AG04449 (cell line): ENCODE measurements at places on chromosomes 1 and 21.

GRCh38 chr1:44244986-44245385 is 31.7 kb downstream of the DMAP1 start:
- no peak for DNase-seq

- no peak for DNase-seq
Observed at GRCh38 chr1:44242746-44243145, 29.5 kb downstream of the DMAP1 start.

GRCh38 chr1:37438037-37438868 is 36.1 kb upstream of the ZC3H12A start:
- no peak for DNase-seq

- DNase-seq, result no peak
Observed at GRCh38 chr1:66365635-66366034, 168.3 kb upstream of the SGIP1 start.

DNA sequence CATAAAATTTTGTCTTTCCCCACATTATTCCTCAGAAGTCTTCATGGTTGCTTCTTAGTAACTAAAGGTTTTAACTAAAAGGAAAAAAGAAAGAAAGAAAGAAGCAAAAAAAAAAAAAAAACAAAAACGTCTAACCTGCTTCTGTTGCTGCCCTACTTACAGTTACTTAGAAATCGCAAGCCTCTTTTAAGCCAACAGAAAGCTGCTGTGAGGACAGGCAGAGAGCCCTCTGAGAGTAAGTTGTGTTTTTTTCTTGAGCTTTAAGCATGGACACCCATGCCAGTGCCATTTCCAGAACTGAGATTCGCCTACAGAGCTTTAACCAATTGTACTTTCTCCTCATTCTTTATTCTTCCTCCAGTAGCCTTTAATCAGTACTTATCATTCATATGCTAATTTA is 25.6 kb upstream of the RGS1 start:
- DNase-seq, result no peak

- no peak for DNase-seq
Observed at GRCh38 chr1:45926330-45926729, 122.9 kb downstream of the MAST2 start.

DNA sequence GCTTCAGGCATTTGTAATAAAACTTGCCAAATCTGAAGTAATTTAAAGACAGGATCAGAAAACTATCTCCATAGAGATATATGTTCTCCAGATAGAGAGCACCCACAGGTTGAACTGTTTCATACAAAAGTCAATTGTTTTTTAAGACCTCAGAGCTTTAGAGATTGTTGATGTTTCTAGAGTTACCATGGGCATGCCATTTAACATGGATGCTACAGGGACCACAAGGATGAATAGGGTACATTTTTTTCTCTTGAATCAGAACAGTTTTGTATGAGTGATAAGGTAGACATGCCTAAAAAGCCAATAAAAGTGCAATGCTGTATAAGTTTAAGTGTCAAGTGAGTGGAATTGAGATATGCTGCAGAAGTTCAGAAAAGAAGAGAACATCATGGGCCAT is 511.0 kb upstream of the CAMK1G start:
- DNase-seq, result no peak

GRCh38 chr1:222529916-222530315 is 18.0 kb downstream of the HHIPL2 start:
- no peak for DNase-seq

DNA sequence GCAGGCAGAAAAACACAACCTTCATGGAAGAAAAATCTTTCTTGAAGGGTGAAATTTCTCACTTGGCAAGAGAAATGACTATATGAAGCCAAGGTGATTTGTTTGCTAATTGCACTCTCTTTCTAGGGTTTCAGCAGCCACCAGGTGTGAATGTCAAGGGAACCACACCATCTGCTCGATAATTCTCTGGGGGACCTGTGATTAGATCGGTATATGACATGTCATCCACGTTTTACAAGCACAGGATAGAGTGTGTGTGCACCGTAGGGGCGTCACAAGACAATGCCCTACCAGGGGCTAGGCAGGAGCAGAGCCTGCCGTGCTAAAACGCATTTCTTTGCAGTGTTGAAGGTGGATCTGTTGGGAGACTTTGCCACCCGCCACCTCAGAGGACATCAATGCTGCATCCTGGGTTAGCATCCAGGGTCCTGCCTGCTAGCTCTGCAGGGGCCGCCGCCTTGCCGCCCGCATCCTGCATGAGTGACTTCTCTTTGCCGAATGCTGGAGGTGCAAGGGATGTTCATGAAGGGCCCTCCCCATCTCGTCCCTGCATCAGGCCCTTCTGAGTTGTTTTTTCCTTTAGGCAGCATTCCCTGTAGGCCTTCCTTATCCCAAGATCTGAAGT is 37.8 kb upstream of the CCSAP start:
- DNase-seq, result no peak

- no peak for DNase-seq
Observed at GRCh38 chr1:35866991-35867390, 16.0 kb upstream of the AGO1 start.

GRCh38 chr1:197733324-197733723 is 42.0 kb downstream of the DENND1B start:
- DNase-seq, result no peak
